CD4-positive, alpha-beta T cell treated with Interleukin-10 for 1 hour (primary cell): ENCODE measurements at places on chromosomes 4 and X.

- no peak for DNase-seq
Observed at GRCh38 chr4:83961575-83961974, 425.7 kb downstream of the GPAT3 start.

DNA sequence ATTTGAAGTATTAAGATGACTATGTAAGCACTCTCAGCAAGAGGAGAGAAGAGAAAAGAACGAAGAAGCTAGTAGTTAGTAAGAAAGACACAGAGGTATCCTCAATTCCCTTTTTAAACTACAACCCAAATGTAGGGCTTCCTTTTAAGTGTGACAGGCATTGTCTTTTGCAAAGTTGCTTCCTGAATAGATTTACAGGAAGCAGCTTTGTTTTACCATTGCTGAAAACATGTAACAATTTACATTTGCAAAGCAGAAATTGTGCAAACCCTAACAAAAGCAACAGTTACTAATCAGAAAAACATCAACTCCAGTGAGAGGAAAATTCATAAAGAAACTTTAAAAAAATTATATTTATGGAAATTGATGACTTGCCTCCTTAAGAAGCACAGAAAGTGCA, 96.4 kb downstream of the FAM13A start:
- DNase-seq = no peak

DNA sequence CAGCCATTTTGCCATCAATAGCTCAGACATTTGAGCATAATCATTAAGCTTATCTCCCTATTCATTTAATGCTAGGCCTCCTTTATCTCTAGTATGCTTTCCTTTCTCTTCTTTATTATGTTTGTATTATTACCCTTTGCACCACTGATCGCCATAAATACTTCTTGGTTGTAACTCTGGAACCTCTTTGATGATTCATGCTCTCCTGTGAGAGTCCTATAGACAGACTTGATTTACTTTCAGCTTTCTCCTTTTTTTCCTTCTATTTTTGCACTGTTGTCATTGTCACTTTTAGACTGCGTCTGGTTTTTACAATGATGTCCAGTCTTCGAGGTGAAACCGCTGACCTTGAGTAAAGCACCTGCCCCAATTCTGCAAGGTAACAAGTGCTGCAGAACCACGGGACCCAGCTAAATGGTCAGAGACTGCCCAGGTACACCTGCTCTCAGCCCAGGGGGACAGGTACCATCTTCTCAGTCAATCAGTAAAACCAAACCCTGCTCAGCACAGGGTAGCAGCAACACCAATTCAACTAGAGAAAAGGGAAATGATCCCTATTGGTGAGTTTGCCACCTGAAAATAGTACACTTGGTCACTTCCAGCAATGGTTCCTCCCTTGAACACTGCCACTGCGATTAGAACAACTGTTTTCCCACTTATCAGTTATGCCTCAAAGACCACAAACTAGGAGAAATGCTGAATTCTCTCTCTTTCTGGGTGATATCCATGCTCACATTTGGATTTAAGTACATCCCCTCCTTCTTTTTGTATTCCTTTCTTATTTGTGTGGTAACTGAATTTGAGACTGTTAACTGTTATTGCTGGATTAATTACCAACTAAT, 125.1 kb downstream of the MAML3 start:
- no peak for DNase-seq

DNA sequence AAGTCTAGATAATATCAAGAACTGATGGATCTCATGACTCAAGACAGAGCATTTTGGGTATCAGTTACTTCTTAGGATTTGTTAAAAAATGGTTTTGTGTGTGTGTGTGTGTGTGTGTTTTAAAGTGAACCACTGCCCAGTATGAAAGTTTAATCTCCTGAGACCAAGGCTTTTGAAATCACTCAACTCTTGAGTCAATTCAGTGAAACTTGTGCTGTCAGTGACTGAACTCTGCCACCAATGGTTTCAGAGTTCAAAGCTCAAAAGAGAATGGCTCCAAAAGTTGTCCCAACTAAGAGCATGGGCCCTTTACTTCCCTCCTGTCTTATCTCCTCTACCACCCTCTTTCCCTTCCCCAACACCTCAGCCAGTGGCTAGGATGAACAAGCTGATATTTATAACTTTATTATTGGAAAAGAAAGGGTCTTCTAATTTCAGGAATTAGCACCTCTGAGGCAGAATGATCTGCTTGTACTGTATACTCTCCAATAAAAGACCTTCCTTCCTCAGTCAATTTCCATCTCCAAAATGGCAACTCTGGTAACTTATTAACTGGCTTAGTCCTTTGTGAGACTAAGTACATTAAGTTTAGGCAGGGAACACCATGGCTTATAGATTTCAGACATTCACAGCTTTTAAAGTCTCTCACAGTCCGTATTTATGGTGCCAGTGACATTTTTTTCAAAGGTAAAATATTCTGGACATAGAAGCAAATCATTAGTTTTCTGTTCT, 152.2 kb downstream of the REPS2 start:
- DNase-seq = no peak

GRCh38 chr4:6403400-6403685, 69.1 kb downstream of the PPP2R2C start:
- DNase-seq = no peak

DNA sequence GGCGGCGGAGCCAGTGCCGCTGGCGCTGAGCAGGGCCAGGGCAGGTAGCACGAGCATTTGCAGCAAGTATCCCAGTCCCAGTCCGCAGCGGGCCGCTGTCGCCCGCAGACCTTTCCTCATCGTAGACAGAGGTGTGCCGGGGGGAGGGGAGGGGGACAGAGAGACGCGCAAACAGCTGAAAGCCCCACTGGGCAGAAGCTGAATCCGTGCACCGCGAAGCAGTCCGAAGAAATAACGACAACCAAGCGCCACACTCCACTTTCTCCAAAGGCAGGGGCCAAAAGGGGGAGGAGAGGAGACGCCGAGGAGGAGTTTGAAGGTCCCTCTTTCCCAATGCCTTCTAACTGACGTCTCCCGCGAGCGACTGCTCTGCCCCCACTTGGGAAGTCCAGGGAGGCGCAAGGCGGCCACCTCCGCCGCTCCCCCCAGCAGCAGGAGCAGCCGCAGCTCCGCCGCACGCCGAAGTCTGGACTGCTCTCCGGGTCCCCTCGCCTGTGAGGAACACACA, at the start of gene UNC5C:
Gene UNC5C (minus strand): TSS at position 236 of the 508 bp plus-strand sequence.
- no peak for DNase-seq
